IPS DF 19.7 (cell line): ENCODE measurements at places on chromosomes 16 and 17.
A peak's percentile ranks its signal among the peaks of the same experiment; 100 is the strongest.

DNA sequence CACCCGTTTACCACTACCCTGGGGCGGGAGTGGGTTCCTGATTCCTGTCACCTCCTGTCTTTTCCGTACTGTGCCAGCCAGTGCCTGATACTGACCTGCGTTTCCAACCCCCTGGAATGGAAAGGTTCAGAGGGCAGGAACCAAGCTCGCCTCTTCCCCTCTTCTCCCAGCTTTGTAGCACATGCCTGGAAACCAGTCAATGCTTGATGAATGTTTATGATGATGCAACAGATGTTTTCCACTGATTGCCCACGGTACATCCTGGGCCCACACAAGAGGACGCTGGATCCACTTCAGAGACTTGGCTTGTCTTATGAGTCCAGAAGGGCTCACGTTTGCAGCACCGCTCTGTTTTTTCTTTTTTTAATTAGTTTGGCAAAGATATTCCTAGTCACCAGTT, 262.0 kb downstream of the CPPED1 start:
- no peak for DNase-seq

DNA sequence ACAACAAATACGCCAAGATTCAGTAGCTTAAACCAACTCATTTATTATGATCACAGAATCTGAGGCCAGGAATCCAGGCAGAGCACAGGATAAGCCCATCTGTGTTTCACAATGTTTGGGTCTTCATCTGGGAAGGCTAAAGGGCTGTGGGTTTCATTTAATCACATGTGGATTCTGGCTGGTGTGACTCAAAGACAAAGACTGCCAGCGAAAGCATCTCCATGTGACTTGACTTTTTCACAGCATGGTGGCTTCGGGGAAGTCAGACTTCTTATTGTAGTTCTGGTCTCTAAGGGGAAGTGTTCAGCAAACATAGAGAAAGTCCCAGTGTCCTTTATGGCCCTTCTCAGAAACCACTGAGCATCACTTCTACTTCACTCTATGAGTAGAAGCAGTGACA, 1014.4 kb upstream of the GOT2 start:
- peak; percentile 20 for DNase-seq

GRCh38 chr16:35492225-35492624, 2032.8 kb downstream of the TP53TG3F start:
- no peak for DNase-seq

- DNase-seq = no peak
Measured at GRCh38 chr17:76496464-76496863, 4.8 kb downstream of the RHBDF2 start.

- DNase-seq = no peak
Measured at GRCh38 chr17:14833201-14833785, 431.8 kb downstream of the PMP22 start.

DNA sequence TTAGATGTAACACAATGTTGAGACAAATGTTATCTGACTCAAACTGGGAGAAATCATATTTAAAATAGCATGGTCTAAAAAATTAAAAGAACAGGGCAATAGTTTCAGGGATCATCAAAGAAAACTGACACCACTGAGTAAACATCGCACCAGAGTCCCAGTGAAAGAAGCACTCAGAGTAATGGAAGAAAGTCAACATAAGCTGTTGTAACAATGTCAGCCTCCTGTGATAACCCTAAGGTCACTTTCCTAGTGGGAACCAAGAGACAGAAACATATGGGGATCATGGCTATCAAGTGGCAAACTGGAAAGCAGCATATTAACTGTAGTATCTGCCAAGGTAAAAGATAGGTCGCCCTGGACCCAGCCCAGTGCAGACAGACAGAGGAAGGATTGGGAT, 160.8 kb downstream of the CA10 start:
- DNase-seq = no peak

DNA sequence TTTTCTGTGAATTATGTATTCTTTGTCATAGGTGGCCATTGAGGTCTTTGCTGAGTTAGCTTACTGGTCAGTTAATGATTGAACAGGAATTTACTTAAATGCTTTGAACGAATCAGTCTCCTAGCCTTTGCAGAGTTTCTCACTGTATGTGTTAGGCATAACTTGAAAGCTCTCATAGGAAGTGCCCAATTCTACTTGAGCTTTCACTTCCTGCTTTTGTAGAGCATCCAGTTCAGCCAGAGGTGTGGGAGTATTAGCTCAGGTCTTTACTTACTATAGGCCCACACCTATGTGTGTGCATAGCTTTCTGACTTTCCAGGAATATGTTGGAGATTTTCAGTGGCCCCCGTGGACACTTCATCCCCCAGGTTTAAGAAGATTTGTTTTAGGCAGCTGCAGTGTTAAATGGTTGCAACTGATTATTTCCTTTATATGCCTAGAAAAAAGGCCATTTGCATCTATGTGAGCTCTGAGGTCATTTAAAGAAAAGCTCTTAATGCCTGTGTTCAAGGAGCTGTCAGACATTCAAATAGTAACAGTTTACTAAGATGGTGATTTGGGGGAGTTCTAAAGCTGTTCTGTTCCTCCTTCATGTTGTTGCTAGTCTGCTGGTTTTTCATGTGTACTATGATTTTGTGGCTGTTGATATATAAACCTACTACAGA, 62.3 kb downstream of the PHKB start:
- DNase-seq = no peak

DNA sequence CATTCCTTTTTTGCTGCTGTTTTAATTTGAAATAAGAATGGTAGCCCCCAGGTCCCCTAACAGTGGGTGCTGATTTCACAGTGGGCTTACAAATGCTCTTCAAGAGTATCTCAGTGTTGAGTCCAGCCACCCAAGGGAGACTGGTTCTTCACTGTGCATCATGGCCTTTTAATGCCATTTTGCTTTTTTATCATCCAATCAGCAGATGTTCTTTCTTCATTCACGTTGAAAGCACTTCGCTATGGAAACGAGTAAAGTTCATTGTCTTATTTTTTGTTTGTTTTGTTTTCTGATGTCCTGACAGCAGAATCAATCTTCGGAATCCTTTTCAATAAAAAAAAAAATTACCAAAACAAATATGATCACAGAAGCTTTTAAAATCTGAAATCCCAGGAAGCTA, 429.0 kb downstream of the MAF start:
- no peak for DNase-seq

- no peak for DNase-seq
Measured at GRCh38 chr17:75910699-75911098, 6.0 kb upstream of the MRPL38 start.

DNA sequence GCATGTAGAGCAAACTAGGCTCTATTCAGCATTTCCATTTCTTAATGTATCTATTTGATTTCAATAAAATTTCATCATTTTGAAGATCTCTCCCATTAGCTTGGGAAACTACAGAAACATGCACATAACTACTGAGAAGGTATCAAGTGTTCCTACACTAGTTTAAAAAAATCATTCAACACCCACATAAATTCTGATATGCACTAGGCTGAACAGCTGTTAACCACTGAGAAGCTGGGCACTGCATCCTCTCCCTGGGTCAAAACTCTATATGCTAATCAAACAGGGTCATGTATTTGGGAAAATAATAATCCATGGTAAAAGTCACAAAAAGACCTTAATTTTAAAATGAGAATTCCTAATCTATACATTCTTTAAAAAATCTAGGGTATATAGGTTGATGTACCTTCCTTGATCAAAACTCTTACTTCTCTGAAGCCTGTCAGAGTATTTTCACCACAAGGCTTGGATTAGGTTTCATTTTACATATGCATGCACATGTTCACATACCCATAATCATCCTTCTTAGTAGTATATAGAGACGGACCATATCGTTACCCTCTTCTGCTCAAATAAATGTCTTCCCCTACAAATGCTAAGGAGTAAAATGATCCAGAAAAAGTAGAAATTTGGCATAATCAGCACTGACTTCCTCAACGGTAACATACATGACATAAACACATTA, 57.2 kb downstream of the KANSL1 start:
- no peak for DNase-seq

DNA sequence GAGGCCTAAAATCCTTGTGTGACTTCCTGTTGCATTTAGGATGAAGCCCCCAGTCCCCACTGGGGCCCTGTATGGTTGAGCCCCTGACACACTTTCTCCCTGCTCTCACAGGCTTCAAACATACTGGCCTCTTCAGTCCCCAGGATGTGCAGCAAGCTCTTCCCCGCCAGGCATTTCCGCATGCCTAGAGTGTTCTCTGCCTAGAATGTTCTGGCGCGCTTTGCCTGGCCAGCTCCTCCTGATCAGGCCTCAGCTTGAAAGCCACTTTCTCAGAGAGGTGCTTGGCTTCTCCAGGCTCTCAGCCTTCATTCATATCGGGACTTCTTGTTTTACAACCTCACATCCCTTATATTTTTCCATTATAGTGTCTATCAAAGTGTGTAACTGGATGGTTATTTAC, 123.7 kb downstream of the SPACA3 start:
- no peak for DNase-seq

GRCh38 chr16:58417600-58417999, 25.3 kb downstream of the GINS3 start:
- DNase-seq = no peak

- no peak for DNase-seq
Measured at GRCh38 chr16:11118479-11118878, 137.5 kb downstream of the SOCS1 start.

- DNase-seq = no peak
Measured at GRCh38 chr17:65564793-65565192, 3.3 kb upstream of the AXIN2 start.

DNA sequence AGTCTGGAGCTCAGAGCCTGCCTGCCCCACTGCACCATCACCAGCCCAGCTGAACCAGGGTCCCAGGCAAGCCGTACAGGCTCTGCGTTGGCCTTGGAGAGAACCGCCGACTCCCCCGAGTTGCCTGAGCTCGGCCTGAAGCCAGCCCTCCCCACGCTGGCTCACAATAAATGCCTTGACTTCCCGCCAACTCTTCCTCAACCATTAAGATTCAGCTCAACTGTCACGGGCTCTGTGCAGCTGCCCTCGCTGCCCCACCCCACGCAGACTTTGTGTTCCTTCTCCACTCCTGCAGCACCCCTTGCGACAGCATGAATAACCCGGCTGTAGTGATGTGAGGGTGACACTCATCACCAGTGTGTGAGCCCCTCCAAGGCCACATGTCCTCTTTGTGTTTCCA, 4.8 kb upstream of the QPRT start:
- no peak for DNase-seq

GRCh38 chr17:39622380-39623006, 4.3 kb upstream of the PPP1R1B start:
- no peak for DNase-seq

GRCh38 chr17:61479493-61480413, 27.5 kb downstream of the TBX4 start:
- DNase-seq = no peak

DNA sequence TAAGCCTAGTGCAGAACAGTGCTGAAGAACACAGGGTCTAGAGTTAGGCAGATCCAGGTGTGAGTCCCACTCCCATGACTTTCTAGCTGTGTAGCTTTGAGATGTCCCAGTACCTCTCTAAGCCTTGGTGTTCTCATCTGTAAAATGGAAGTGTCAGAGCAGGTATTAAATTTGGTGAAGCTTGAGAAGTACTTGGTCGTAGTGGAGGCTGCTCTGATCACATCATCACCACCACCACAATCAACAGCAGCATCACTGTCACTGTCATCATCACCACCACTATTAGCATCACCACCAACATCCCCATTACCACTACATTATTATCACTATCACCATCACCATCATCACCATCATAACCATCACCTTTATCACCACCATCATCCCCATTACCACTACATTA, 132.1 kb downstream of the CMIP start:
- DNase-seq = no peak

- DNase-seq = no peak
Measured at GRCh38 chr16:57646388-57647039, 18.1 kb downstream of the ADGRG1 start.

DNA sequence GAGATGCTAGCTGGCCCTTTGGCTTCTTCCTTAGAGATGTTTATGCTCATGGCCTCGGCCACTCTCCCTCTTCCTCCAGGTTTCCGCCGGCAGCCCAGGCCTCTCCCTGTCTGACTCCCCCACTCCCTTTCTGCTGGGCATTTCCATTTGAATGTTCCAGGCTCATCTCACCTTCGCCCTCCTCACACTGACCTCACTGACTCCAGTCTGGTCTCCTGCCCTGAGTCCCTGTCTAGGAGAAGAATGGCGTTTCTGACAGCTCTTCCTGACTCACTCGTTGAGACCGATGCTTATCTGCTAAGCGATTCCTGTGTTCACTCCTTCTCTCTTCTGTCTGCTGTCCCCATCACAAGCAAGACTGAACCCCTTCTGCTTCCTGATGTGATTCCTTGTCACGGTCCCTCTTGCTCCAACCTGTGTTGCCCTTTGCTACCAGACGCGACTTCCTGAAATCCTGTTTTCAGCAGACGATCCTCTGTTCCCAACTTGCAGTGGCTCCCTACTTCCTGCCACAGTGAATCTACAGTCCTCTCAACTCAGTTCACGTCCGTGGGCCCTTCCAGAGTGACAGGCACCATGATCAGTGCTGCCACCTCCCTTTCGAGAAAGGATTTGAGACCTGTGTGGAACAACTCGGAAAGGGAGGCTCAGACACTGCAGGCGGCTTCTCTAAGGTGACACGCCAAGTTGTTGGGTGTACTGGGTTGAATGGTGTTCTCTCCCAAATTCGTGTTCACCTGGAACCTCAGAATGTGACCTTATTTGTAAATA, 176.4 kb downstream of the MSI2 start:
- no peak for DNase-seq

DNA sequence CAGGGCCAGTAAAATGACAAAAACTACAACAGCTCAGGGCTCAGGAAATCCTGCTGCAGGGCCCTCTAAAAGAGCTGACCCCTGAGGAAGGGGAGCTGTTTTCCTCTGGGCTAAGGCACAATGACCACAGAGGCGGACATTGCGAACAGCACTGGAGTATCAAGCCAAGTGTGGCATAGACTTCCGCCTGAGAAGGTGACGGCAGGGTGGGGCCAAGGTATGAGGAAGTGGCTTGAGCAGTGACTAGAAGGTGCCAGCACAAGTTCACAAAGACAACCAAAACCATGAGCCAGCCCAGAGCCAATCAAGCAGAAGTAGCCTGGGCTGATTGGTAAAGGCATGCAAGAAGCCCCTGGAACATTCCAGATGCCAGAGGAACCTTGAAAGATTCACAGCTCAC, 13.9 kb downstream of the ERN2 start:
- DNase-seq = no peak

DNA sequence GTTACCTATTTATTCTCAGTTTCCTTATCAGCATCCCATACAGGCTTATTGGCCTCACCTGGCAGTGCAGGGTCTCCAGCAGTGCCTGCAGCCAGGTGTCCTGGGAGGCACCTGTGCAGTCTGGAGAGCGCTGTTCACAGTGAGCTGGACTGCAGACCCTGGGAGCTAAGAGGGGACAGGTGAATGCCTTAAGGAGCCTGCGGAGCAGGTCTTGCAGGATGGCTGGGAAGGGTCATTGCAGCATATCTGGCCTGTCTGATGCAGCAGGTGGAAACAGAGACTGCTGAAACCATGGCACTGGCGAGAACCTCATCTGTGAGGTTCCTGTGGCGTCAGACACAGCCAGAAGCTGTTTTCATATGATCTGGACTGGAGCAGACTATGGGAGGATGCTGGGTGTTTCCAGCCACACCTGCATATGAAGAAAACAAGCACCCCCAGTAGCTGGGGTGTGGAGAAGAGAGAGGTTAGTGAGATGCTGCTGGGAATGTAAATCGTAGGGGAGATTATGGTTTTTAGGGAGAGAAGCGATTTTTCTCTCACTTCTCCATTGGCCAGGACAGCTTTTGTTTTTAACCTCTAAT, 77.0 kb downstream of the NTN1 start:
- DNase-seq = no peak

GRCh38 chr17:72255481-72255880, 134.7 kb downstream of the SOX9 start:
- DNase-seq = no peak
